ENCODE measurements at places on chromosomes 16 and 17.

GRCh38 chr17:282000-282911 lies 70.4 kb downstream of the RPH3AL start:
- no peak for DNase-seq

DNA sequence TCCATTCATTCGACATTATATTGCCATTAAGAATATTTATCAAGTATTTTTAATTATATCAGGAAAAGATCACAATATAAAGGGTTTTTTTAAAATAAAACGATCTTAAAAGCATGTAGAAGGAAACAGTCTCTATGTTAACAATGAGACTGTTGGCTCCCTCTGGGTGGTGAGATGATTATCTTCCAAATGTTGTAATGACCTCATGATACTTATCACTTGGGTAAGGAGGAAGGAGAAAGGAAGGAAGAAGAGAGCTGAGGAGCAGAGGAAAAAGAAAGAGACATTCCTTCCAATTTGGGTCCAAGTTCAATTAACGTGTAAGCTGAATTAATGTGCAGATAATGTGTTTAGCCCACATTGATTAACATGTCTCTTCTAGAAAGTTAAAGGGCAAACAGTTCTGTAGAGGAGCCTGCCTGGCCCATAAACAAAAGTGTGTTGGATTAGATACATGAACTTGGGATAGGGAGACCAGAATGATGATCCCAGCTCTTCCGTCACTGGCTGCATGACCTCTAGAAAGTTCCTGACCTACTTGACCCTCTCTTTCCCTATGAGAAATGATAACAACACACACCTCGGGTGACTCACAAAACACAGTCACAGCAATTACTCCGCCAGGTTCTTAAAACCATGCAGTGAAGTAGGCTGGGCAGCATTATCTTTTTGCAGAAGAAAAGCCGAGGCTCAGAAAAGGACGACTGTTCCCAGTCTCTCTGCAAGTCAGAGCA lies 32.0 kb downstream of the PIMREG start:
- no peak for DNase-seq

DNA sequence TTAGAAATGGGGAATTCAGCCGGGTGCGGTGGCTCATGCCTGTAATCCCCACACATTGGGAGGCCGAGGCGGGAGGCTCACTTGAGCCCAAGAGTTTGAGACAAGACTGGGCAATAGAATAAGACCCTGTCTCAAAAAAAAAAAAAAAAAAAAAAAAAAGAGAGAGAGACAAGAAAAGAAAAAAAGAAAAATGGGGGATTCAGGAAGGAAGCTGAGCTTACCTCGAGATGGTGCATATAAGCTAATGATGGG lies 150.8 kb upstream of the RPH3AL start:
- DNase-seq: no peak

DNA sequence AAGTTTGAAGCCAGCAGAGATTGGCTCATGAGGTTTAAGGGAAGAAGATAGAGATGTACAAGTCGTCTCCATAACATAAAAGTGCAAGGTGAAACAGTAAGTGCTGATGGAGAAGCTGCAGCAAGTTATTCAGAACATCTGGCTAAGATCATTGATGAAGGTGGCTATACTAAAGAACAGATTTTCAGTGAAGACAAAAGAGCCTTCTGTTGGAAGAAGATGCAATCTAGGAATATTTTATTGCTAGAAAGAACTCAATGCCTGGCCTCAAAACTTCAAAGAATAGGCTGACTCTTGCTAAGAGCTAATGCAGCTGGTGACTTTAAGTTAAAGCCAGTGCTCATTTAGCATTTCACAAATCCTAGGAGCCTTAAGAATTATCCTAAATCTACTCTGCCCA lies 26.0 kb downstream of the CCL4 start:
- no peak for DNase-seq

- DNase-seq: no peak
Measured at GRCh38 chr16:25038239-25038954, 23.2 kb upstream of the ARHGAP17 start.

DNA sequence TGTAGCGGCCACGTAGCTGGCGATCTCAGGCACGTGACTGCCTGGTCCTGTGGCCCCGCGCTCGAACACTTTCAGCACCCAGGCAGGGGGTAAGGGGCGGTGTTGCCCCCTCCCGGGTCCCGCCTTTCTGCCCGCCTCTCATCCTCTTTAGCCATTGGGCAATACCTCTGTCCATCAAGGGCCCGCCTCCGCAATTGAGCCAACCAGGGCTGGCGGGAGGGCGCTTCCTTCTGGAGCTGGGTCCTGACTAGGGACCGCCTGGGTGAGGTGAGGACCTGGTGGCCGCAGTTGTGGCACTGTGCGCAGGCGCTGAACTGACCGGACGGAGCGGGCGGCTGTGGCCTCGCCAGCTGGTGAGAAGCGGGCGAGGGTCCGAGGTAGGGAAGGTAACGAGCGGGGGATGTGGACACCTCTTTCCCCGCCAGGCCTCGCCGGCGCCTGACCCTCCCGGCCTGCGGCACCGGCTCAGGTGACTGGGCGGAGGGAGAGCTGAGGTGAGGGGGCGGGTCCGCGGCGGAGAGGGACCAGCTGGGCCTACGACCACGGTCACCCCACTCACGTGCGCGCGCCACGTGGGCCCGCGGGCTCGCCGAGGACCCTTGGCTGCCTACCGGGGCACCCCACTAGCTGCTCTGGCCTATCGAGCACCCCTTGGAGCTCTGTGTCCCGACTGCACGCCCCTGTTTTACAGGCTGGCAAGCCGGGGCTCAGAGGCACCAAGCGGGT lies at the start of gene PDP2:
TSS of gene PDP2 (plus strand) at position 228 of the 726 bp plus-strand sequence. CDS start 3,770 bp downstream, outside the sequence.
- DNase-seq: peak; percentile 87

DNA sequence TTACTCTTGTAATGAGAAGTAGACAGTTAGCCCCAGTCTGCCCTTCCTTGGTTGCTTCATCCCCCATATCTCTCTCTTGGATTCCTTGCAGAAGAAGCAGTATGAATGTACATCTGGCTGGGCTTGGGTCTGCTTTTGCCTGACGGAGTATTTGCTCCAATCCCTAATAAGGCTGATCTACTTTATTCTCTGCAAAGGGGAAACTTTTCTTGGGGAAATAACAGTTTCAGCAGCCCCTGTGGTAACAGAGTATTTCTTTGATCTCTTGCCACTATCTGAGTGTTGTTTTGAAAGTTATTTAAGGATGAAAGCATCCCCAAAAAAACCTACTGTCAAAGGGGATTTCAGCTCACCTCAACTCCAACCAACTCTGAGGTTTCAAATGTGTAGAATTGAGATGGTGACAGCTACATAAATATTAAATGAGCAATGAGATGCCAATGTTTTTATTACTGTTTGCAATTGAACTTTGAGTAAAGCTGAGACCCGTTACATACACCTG lies 168.9 kb upstream of the NOG start:
- no peak for DNase-seq

DNA sequence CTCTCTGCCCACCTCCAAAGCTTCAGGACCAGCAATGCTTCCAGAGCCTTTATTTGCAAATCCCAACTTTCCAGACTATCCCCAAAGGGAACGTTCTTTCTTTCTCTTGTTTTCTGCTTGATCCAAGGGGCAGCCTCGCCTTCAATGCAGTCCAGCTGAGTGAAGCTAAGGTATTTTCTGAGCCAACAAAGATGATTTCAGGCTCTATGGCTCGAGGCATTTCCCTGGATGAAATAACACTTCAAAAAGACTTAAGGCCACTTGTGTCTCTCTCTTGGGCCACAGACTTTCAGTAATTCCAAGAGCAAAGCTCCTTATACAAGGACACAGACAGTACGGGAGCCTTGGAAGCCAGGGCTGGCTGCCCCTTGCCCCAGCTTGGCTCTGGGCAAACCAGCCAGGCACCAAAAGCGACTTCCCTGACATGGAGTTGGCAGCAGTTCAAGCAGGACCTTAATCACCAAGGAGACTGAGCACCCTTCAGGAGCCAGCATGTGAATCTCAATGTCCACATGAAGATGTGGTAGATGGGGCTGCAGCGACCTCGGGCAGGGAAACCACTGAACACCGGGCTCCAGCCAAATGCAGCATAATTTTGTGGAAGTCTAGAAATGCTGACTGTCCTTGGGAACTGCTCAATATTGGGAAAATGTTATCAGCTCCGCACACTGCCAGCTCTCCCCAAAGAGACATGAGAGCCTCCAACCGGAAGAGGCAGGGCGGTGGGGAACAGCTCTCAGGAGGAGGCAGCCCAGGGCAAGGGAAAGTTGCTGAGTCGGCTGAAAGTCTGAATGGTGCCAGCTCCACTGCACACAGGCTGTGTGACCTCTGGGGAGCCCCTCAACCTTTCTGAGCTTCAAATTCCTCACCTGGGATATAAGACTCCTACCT lies 39.0 kb downstream of the TK2 start:
- no peak for DNase-seq
